Epithelial cell of proximal tubule (primary cell): ENCODE measurements at places on chromosomes 5 and 9. TPM values are rescaled to one million over a fixed set of nuclear protein-coding genes. Genes with fewer than 3 reads are reported as not detected.

GRCh38 chr9:84325347-84325973 lies 15.1 kb downstream of the SLC28A3 start:
- peak; percentile 70 for DNase-seq

DNA sequence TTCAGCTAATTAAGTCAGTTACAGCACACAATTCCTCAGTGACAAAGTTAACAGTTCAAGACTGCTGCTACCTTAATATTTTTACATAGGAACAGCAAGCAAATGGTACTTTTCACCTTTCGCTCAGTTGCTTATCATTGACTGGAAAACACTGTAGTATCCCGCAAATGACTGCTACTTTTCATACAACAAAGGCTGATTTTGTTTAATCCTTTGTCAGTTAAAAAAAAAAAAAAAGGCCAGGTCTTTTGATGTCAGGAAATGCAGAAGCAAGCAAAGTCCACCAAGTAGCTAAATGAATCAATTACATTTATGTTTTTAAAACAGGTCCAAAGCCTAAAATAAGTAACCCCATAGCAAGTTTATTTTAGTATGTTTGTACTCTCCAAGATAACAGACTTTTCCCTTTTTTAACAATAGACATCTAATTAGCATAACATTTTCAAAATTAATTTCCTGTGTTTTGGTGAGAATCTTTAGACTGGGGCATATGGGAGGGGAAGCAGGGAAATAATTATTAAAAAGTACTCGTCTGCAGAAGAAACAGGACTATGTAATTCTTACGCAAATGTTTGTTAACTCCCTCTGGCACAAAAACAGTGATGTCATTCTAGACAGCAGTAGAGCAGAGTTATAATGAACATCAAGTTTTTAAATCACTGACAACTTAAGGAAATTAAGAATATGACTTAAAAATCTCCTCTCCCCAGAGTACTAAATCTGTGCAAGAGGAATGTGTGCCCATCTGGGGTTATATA lies 9.6 kb downstream of the PFDN1 start:
- DNase-seq: no peak

SLC4A9 gene
- total RNA-seq: not detected in 2 replicates

GRCh38 chr5:6759401-6759800 lies 46.2 kb downstream of the TENT4A start:
- DNase-seq: peak; percentile 95

C5orf47 gene
- total RNA-seq: not detected in 2 replicates

DNA sequence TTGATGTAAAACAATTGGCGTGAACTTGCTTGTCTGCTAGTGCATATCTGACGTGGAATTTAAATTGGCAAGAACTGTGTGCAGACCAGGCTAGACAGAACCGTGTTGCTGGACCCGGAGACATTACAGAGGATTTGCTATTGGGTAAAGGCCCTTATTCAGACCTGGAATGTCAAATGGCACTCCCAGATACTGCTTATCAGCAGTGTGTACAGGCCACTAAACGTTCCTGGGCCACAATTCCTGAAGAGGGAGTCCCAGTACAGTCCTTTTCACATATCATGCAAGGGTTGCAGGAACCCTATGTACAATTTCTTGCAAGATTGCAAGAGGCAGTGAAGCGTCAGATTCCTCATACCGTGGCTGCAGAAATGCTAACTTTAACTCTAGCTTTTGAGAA lies 13.5 kb upstream of the MCCC2 start:
- DNase-seq: no peak

GRCh38 chr9:13598738-13599137 lies 319.2 kb upstream of the MPDZ start:
- DNase-seq: no peak

- no peak for DNase-seq
These were observed 984.4 kb upstream of the DMAC1 start for GRCh38 chr9:8783941-8784340.

DNA sequence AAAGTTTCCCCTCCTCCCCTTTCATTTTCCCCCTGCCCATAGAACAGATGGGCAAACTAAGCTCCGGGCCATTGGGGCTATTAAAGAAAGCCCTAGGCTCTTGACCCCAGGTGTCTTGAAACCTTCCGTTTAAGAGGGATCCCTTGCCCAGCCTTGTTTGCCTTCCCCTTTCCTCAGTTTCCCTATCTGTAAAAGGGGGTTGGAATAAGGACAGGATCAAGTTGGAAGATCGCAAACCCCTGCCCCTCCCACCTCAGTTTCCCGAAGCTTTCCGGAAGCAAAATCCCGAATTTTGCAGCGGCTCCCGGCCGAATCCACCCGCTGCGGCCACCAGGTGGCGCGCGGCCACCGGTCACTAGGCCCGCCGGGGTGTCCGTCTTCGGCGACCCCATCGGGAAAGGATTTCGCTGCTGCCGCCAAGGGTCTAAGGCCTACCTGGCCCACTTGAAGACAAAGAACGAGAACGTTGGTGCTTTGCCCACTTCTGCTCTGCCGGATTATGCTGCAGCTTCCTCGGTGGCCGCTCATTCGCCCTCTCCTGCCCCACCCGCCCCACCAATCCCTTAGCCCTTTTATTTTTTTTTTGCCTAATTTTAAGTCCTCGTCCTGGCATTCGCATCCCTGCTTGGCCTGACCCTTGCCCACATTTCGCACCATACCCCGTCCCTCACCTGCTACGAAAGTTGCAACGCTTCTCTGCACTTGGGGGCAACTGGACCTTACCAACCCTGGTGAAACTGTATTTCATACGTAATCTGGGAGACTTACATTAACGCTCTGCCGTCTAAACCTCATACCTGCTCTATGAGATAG lies 962 bp upstream of the NR6A1 start:
- DNase-seq: no peak

- DNase-seq: no peak
These were observed 195.9 kb downstream of the RFK start for GRCh38 chr9:76198336-76198735.

MOB3B gene
- total RNA-seq: 2.3 and 2.9 TPM in 2 replicates

SLC6A19 gene
- not detected in 2 replicates for total RNA-seq

GRCh38 chr5:57738301-57738700 lies 255.7 kb upstream of the ACTBL2 start:
- no peak for DNase-seq

TGFBI gene
- 336 and 371 TPM in 2 replicates for total RNA-seq

BAAT gene
- 0.07 TPM in 1 of 2 replicates, not detected in the other for total RNA-seq

CACFD1 gene
- 4.3 and 11.0 TPM in 2 replicates for total RNA-seq

GRCh38 chr5:80622756-80623155 lies 31.7 kb upstream of the MSH3 start:
- no peak for DNase-seq

- DNase-seq: no peak
These were observed 132.4 kb downstream of the SNCAIP start for GRCh38 chr5:122444411-122444810.

DNA sequence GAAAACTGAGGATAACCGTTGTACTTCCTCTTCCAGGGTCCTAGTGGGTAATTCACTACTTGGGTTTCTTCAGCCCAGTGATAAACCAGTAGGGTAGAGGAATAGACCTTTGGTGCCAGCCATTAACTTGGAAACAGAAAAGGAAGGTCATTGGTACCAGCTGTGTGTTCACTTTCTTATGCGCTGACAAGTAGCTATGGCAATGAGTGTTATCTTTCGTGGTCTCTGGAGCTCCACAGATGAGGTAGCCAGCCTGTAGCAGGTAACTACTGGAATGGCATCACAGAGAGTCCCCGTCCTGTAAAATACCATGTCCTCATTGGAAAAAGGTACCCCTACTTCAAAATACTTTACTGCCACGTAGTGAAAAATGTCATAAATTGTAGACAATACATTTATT lies 2.3 kb downstream of the UHRF2 start:
- DNase-seq: no peak

SMIM3 gene
- 8.8 and 9.5 TPM in 2 replicates for total RNA-seq

- DNase-seq: peak; percentile 74
These were observed 25.6 kb downstream of the ABL1 start for GRCh38 chr9:130860458-130861316.

DNA sequence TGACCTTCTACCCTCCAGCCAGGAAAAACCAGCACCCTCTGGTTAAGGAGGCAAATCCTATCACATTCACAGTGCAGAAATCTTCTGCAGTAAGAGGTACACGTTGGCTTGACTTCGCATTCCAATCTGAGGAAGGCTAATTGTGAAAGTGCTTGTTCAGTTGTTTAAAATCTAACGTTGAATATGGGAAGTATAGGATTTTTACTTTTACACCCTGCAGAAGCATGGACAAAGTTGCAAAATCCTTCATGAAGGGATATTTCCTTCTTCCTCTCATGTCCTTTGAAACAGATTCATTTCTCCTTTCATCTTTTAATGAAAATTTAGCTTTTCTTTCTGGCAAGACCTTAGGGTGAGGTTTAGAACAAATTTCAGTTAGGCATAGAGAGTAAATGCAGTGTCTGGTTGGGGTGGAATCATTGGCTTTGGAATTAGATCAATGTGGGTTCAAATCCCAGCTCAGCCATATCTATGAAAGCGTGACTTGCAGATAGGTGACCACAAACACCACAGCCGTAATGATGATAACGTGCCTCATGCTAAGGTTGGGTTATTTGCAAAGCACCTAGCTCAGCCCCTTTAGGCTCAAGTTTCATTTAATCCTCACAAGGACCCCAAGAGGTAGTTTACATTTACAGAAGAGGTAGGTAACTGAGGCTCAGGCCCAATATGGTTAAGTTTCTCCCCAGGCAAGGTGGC lies 42.2 kb upstream of the C5orf58 start:
- DNase-seq: no peak

DNA sequence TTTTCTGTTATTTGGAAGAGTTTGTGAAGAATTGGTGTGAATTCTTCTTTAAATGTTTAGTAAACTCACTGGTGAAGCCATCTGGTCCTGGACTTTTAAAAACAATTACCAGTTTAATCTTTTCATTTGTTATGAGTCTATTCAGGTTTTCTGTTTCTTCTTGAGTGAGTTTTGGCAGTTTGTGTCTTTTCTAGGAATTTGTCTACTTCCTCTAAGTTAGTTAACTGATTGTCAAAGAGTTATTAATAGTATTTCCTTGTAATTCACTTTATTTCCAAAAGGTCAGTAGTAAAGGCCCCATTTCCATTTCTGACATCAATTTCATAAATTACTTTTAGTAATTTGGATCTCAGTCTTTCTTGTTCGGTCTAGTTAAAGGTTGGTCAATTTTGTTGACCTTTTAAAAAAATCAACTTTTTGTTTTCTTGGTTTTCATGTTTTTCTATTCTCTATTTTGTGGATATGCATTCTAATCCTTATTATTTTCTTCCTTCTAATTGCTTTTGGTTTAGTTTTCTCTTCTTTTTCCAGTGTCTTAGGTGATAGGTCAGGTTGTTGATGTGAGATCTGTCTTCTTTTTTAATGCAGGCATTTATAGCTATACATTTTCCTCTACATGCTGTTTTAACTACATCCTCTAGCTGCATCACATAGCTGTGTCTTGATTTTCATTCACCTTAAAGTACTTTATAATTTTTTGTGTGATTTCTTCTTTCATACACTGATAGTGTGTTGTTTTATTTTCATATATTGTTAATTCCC lies 7.3 kb upstream of the SMIM3 start:
- DNase-seq: no peak

- DNase-seq: no peak
These were observed 34.5 kb downstream of the DAB2IP start for GRCh38 chr9:121685795-121686377.

DNA sequence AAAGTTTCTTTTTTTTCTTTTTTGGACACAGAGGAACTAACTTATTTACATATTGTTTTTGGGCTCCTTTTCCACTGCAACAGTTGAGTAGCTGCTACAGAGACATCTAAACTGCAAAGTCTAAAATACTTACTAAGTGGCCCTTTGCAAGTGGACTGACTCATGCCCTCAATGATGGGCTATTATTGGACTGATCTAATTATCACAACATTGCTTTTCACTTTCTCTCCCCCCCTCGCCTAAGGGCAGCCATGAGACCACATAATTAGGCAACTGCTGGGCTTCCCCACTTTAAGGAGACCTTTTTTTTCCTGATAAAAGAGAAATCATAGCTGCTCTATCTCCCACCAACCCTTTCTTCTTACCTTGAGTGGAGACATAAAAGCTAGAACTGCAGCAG lies 47.0 kb downstream of the PLK2 start:
- no peak for DNase-seq

GRCh38 chr5:68500813-68501212 lies 285.3 kb downstream of the PIK3R1 start:
- no peak for DNase-seq

DNA sequence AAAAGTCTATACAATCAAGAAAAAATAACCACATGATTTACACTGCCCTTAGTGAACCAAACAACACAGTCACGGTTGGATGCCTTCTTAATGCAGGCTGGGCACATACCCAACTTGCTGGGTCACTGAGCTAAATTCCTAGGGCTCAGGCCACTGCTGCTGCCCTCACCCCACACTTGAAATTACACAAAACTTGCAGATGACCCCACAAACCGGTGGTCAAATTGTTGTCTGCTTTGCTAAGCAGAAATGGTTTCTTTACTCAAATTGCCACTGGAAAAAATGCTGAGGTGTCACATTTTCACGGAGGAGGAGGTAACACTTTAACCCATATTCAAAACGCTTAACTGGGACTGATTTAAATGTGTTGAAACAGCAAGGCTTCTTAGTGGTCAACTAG lies 62.4 kb downstream of the HMHB1 start:
- DNase-seq: peak; percentile 86

DNA sequence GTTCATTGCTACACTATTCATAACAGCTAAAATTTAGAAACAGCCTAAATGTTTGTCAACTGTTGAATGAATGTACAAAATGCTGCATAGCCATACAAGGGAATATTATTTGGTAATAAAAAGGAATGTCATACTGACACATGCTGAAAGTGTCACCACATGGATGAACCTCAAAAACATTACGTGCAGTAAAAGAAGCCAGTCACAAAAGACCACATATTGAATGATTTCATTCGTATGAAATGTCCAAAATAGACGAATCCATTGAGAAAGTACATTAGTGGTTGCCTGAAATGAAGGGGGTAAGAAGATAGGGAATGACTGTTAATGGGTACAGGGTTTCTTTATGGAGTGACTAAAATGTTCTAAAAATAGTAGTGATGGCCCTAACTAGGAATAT lies 11.6 kb upstream of the ECM2 start:
- DNase-seq: no peak

- DNase-seq: no peak
These were observed 136.1 kb upstream of the ELAVL2 start for GRCh38 chr9:23962101-23962500.

TAF11L2 gene
- not detected in 2 replicates for total RNA-seq

DNA sequence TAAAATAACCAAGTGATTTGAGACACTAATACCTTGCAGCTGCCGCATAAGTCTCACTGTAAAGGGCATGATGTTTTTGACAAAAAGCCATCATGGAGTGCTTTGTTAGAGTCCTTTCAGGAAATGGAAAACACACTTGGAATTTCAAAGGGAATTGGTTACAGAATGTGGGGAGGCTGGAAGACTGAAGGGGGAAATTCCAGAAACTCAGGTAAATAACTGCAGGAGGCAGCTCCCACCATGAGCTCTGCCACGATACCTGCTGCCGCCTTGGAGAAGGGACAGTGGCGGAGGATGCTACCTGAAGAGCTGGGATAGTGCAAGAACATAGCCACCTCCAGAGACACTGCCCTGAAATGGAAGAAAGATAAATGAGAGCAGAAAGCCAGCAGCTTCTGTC lies 66.9 kb downstream of the PRKACG start:
- DNase-seq: no peak

- no peak for DNase-seq
These were observed 6.7 kb upstream of the HAVCR2 start for GRCh38 chr5:157115502-157115901.

GRCh38 chr5:60687927-60688720 lies 11.8 kb downstream of the DEPDC1B start:
- no peak for DNase-seq

GRCh38 chr5:138472353-138472752 lies 7.1 kb downstream of the EGR1 start:
- no peak for DNase-seq

GRCh38 chr5:94689908-94690307 lies 71.4 kb downstream of the SLF1 start:
- DNase-seq: no peak
